Glutamatergic neuron (in vitro differentiated cells): ENCODE measurements at places on chromosomes 16 and 17. TPM values are rescaled to one million over a fixed set of nuclear protein-coding genes. Genes with fewer than 3 reads are reported as not detected.

DNA sequence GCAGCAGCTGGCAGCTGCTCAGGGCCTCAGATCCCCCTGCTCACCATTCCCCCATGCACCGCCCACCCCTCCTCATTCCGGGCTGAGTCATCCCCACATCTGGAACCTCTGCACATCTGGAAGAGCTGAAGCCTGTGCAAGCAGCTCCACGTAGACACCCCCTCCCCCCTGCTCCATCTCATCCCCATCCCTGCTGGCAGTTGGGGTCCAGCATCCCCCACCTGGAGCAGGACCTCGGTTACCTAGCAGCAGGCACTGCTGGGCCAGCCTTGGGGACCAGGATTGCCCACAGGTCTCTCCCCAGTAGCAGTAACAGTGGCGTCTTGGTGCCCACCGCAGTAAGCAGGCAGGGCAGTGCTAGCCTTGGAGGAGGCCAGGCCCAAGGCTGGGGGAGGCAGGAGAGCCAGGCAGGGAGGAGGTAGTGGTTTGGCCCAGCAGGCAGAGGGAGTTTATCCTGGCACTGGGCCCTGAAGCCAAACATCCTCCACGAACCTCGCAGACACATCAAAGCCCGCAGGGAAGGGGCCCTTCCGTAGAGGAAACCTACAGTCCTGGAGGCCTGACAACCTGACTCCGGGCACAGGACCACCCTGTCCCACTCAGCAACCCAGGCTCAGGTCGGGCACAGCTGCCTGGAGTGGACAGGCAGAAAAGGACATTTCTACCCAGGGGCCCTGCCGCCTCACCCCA is 7.7 kb upstream of the TMEM92 start:
- peak; percentile 10 for DNase-seq
- H3K27ac ChIP-seq, result no peak overlapping the region
- H3K36me3 ChIP-seq, result no peaks in the 10 kb centered on the region
- peaks cover 12% of the 10 kb centered on the region for H3K4me1 ChIP-seq
- no peak overlapping the region for H3K4me3 ChIP-seq

- H3K27ac ChIP-seq, result no peak overlapping the region
- no peaks in the 10 kb centered on the region for H3K27me3 ChIP-seq
- peaks cover 9% of the 10 kb centered on the region for H3K4me1 ChIP-seq
Measured at GRCh38 chr17:37137906-37138514, 189.3 kb downstream of the AATF start.

DNA sequence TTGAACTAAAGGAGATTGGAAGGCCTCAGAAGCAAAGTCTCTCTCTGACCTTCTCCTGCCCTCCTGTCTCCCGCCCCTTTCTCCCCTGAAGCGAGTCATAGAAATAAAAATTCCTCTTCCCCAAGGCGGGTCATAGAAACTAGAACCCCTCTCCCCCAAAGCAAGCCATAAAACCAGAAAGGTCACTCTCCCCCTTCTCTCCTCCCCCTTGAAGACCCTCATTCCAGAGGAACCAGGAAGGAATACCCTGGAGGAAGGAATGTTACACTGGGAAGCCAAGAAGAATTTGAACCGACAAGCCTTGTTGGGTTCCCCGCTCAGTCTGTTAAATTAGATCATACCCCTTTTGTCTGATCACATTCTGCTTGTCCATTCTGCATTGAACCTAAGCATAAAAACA is 2.7 kb upstream of the GJC1 start:
- H3K27me3 ChIP-seq, result peaks cover 16% of the 10 kb centered on the region
- no peaks in the 10 kb centered on the region for H3K36me3 ChIP-seq
- H3K4me1 ChIP-seq, result no peaks in the 10 kb centered on the region
- no peak overlapping the region for H3K4me3 ChIP-seq
- no peak overlapping the region for H3K27ac ChIP-seq
- DNase-seq, result no peak

- H3K27ac ChIP-seq, result peak overlapping the region; percentile 24
- H3K27me3 ChIP-seq, result peaks cover 24% of the 10 kb centered on the region
- no peaks in the 10 kb centered on the region for H3K36me3 ChIP-seq
Measured at GRCh38 chr16:49492896-49493626, 119.5 kb downstream of the C16orf78 start.

GRCh38 chr16:77729951-77730350 is 7.6 kb downstream of the NUDT7 start:
- peaks cover 2% of the 10 kb centered on the region for H3K27me3 ChIP-seq
- no peak overlapping the region for H3K27ac ChIP-seq
- H3K4me3 ChIP-seq, result no peak overlapping the region
- no peak for DNase-seq
- no peaks in the 10 kb centered on the region for H3K36me3 ChIP-seq

- no peaks in the 10 kb centered on the region for H3K4me1 ChIP-seq
- no peak overlapping the region for H3K27ac ChIP-seq
- no peak overlapping the region for H3K4me3 ChIP-seq
Measured at GRCh38 chr16:54231336-54231735, 55.3 kb downstream of the IRX3 start.

DNA sequence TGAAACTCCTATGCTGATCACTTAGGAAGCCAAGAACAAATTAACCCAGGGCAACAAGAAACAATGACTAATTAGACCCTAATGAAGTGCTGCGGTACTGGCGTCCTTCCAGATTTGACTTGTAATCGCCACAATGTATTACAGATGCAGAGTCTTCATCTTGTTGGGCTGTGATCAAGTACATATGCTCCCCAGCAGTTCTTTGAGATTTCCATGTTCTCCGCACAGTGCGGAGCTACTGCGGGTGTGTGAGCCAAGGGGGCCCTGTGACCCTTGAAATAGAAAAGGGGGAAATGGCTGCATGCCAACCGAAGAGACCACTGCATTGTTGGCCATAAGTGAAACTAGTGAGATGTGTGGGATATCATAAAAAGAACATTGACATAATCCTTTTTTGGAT is 469.9 kb downstream of the MAF start:
- H3K4me3 ChIP-seq, result no peak overlapping the region
- H3K4me1 ChIP-seq, result no peaks in the 10 kb centered on the region
- no peaks in the 10 kb centered on the region for H3K36me3 ChIP-seq
- H3K27me3 ChIP-seq, result no peaks in the 10 kb centered on the region

GRCh38 chr16:66273053-66273452 is 93.4 kb upstream of the CDH5 start:
- peaks cover 9% of the 10 kb centered on the region for H3K27me3 ChIP-seq
- no peak overlapping the region for H3K4me3 ChIP-seq
- peaks cover 16% of the 10 kb centered on the region for H3K36me3 ChIP-seq
- DNase-seq, result no peak

DNA sequence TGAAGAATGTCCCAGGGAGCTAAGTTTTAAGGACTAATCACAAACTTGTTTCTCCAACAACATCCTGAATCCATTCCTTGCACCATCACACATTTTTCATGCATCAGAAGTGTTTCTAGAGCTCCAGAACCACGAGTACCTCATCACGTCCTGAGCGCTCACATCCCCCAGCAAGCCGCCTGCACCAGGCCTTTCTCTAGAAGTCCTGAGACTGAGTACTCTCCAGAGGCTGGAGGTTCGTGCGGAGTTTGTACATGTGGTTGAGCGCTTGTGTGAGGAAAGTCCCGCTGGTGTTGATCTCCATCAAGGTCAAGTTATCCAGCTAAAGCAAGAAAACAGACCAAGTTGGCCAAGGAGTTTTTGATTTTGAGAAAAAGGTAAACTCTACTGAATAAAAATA is 10.7 kb downstream of the GINS2 start:
- DNase-seq, result no peak
- no peaks in the 10 kb centered on the region for H3K36me3 ChIP-seq
- peaks cover 22% of the 10 kb centered on the region for H3K27me3 ChIP-seq
- peak overlapping the region; percentile 12 for H3K27ac ChIP-seq
- no peak overlapping the region for H3K4me3 ChIP-seq

GRCh38 chr17:10059684-10060211 is 138.7 kb downstream of the GAS7 start:
- H3K36me3 ChIP-seq, result peaks cover 9% of the 10 kb centered on the region
- no peaks in the 10 kb centered on the region for H3K4me1 ChIP-seq
- DNase-seq, result no peak
- peaks cover 9% of the 10 kb centered on the region for H3K27me3 ChIP-seq

DNA sequence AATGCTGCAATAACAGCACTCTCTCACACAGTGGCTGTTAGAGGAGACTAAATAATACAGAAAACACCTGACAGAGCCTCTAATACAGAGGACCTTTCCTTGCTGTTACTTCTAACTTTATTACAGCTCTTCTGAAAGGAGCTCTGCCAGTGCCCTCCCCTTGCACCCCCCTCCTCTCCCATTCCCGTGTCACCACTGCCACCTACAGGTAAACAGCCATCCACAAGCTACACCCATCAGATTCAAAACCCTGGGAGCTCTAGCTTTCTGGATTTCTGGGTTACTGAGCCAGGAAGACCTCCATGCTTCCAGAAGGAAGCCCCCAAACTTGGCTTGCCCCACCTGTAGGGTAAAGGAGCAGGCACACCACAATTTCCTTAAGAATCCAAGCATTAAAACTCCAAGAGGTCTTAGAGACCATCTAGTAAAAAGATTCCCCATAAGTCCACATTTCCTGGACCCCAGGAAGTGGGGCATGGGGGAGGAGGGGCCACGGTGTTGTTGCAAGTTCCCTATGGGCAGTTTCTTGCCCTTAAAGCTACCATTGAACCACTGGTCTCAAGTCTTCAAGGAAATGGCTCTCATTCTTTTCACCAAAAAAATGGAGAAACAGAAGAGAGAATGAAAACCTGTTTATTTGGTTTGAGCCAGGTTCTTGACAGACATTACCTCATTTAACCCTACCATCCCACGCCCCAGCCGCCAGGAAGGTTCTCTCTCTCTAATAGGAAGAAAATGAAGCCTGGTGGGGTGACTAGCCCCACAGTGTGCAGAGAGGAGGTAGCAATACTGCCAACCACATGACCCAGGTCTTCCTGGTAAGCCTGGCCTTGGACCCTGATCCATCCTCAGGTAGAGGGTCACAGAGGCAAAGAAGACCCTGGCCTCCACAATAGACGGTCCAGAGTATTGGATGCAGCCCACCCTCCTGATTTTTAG is 52.8 kb downstream of the TOM1L2 start:
- DNase-seq, result peak; percentile 72
- H3K4me1 ChIP-seq, result peaks cover 23% of the 10 kb centered on the region
- H3K4me3 ChIP-seq, result no peak overlapping the region
- peaks cover 2% of the 10 kb centered on the region for H3K27me3 ChIP-seq
- no peak overlapping the region for H3K27ac ChIP-seq

DNA sequence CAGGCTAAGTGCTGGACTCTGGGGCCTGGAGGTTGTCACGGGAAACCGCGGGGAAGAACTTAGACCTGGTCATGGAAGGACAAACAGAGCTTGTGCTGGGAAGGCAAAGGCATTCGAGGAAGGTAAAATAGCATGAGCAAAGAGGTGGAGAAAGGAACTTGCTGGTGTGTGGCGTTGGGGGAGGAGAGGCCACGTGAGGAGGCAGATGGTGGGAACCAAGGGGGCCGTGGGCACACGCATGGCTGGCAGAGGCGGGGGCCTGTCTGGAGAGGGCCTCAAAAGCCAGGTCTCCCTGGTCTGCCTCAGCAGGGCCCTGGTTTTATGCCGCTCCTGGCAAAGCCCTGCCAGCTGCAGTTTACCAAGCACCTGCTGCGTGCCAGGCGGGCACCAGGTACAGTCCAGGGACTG is 15.3 kb downstream of the CORO7 start:
- peaks cover 9% of the 10 kb centered on the region for H3K27me3 ChIP-seq
- peaks cover 12% of the 10 kb centered on the region for H3K4me1 ChIP-seq
- H3K36me3 ChIP-seq, result peaks cover 4% of the 10 kb centered on the region
- H3K4me3 ChIP-seq, result no peak overlapping the region
- DNase-seq, result no peak
- peak overlapping the region; percentile 40 for H3K27ac ChIP-seq

DNA sequence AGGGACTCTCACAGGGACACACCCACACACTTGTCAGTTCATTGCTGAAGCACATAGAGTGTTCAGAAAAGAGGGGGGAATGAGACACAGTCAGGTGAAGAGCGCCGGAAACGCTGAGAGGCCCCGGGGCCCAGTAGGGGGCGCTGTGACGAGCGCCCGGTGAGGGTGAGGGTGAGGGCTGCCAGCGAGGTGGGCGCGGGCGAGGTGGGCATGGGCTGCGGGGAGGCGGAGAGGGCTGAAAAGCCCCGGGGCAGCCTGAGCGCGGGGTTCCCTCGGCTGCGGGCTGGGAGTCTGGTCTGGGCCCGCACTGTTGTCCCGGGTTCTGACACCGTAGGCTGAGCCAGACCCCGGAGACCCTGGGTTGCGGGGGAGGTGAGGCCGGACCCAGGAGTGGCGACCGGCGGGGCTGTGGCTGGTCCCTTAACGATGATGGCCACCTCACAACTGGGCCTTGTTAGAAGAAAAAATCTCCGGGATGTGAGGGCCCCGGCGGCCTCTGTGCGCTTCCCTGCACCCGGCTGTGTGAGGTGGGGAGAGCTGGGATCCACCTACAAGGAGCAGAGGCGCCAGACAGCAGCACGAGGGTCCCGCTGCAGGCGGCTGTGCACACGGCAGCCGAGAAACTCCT is 91.4 kb downstream of the C16orf78 start:
- H3K36me3 ChIP-seq, result no peaks in the 10 kb centered on the region
- peaks cover 5% of the 10 kb centered on the region for H3K27me3 ChIP-seq
- peaks cover 15% of the 10 kb centered on the region for H3K4me1 ChIP-seq

DNA sequence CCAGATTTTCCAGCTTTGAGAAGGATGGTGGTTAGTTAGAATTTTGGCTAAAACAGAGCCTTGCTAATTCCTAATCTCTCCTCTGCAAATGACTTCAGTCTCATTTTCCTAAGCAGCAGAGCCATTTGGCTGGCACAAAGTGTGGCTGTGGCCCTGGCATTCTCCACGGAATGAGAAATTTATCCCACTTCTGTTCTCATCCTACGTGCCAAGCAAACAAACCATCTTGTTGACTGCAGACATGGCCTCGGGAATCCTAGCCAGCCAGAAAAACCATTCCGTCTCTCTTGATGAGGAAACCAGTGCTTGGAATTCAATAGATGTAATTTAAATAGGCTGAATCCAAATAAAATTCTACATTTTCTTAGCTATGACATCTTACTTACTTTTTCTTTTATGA is 34.1 kb upstream of the ELAC2 start:
- H3K27me3 ChIP-seq, result peaks cover 2% of the 10 kb centered on the region
- no peak overlapping the region for H3K27ac ChIP-seq
- no peaks in the 10 kb centered on the region for H3K36me3 ChIP-seq
- no peak for DNase-seq
- no peak overlapping the region for H3K4me3 ChIP-seq
- no peaks in the 10 kb centered on the region for H3K4me1 ChIP-seq

GRCh38 chr16:69890114-69890891 is 60.8 kb upstream of the CLEC18A start:
- H3K4me1 ChIP-seq, result peaks cover 29% of the 10 kb centered on the region
- peak overlapping the region; percentile 13 for H3K4me3 ChIP-seq
- H3K36me3 ChIP-seq, result peaks cover 5% of the 10 kb centered on the region
- DNase-seq, result peak; percentile 55
- peaks cover 2% of the 10 kb centered on the region for H3K27me3 ChIP-seq
- peak overlapping the region; percentile 91 for H3K27ac ChIP-seq

- H3K27ac ChIP-seq, result peak overlapping the region; percentile 100
- H3K36me3 ChIP-seq, result no peaks in the 10 kb centered on the region
- peaks cover 22% of the 10 kb centered on the region for H3K27me3 ChIP-seq
Measured at GRCh38 chr17:80101946-80102663, 724 bp downstream of the GAA start.

RAI1 gene
- 70.2 TPM for total RNA-seq

HSPB9 gene
- 0.44 TPM for total RNA-seq

LITAFD gene
- total RNA-seq, result not detected

LDHD gene
- not detected for total RNA-seq

CALB2 gene
- total RNA-seq, result 0.39 TPM

PRSS21 gene
- not detected for total RNA-seq

MYH13 gene
- not detected for total RNA-seq
